ENCODE measurements at places on chromosomes 12 and 14.

DNA sequence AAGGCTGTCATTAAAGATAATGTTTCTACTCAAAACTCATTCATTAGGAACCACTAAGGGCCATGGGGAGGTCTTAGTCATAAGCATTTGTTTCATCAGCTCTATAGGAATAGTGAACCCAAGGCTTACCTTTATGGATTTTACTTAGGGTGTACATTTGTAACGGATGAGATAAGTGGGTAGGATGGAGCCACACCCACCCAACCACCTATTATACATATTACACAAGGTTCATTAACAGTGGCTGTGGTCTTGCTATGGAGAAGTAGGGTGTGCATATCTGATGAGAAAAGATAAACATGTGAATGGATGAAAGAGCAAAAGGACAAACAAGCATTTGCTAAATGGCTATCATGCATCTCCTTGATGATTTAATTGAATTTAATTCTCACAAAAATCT is 39.6 kb upstream of the ITPR2 start:
- DNase-seq, result no peak

DNA sequence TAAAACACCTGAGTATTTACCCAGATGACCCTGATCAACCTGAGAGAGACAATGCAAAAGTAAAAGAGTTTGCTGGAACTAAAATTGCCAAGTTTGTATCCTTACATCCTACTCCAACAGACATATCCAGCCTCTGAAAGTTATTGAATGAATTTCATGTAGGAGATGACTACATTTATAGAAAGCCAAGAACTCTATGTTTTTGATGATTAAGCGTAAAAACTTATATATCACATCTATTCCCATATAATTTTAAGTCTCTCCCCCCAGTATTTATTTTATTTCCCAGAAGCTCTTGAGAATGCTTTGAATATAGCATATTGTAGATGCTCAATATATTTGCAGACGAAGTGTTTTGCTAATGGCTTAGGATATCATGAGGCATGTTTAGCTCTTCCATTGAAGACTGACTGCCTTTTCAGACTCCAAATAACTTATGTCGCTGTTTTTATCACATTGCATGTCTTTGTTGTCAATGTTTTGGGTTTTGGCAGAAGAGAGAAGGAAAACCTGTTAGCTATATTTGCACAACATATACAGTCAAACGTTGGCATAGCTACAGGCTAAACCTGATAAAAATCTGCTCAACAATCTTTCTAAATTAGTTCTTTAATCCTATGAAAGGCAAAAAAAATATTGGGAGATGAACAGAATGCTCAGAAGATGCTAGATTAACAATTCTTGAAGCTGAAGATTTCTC is 213.6 kb downstream of the DIO2 start:
- no peak for DNase-seq

- no peak for DNase-seq
Observed at GRCh38 chr14:24744641-24745040, 110.7 kb upstream of the GZMB start.

DNA sequence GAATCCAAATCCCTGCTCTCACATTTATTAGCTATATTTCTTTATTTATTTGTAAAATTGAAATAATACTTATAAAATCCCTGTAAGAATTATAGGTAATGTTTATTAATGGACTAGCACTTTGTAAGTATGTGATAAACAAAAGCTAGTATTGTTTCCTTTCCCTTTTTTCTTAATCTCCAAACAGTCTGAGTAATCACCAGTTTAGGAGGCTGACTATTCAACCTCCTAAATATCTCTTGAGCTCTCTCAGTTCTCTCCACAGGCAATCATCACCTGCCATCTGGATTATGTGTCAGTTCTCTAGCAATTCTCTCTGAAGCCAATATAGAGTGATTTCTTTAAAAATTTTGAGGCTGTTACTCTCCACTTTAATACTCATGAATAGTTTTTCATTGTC is 9.2 kb upstream of the LYZ start:
- no peak for DNase-seq

DNA sequence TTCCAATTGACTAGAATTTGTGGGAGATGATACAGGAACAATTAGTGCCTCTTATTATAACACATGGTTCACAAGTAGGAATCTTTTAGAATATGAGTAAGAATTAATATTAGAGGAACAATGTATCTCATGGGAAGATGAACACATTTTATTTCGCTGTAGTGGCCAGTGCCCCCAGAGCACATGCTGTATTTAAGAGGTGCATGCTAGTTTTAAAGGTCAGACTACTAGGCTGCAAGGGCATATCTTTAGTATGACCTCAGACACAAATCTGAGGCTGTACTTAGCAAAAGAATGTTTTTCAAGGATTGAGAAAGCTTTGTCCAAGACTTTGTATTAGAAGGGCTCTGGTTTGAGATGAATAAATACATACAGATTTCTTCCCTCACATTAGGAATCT is 586.9 kb downstream of the CCER1 start:
- DNase-seq, result no peak

DNA sequence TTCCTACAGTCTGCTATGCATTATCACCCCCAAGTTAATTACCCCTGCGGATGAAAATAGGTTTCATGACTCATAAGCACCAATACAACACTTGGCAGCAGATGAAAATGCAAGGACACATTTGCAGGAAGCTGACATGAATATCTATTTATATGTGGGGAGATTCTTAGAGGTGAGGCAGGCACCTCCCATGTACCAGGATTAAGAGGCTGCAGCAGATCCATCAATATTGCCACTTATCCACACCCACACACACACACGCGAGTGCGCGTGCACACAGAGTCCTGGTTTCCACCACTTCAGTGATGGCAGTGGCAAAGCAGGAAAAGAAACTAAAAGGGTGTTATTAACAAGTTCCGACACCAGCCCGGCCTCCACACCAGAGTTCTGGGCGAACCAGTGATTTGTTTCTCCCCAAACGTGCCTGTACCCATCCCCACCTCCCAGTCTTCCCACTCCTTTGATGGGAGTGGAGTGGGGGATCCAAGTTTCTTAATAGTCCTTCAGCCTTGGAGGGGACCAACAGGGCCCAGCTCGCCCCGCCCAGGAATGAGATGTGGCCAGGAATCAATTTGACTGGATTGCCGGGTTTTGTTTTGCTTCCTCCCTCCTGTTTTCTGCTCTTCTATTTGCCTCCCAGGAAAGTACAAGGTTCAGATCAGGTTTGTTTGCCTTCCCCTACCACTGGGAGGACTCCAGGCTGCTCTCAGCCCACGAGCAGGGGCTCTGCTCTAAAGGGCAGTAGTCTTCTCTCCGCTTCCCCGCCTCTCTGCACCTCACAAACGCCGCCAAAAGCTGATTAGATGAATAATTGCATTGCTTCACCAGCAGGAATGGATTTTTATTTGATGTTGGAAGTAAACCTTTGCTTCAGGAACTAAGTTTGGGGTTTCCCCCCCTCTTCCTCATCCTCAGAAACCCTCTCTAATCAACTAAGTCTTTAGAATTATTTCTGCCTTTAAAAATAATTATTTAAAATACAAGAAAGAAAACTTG is 5.2 kb downstream of the IRF2BPL start:
- DNase-seq, result peak; percentile 57

DNA sequence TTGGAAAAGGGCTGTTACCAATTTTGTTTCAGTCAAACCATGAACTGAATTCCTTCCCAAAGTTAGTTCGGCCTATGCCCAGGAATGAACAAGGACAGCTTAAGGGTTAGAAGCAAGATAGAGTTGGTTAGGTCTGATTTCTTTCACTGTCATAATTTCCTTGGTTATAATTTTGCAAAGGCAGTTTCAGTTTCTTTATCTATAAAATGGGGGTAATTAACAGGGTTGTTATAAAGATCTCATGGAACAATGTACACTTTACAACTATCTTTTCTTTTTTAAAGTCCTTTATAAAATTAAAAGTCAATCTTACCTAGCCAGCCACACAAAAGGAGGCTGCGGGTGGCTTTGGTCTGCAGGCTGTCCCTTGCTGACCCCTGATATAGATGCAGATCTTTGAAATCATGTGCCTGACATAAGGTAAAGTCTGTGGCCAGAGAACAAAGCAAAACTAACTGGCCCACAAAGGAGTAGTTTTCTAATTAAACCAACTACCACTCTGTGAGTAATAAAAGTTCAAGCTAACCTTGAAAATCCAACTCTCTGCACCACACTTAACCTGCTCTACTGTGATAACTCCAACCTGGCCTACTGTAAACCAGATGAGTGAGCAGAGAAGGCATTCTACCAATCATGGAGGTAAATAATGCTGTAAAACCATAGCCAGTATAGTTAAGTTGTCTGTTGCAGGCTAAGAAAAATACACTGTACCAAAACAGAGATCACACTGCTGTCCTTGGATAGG is 49.5 kb downstream of the SLC38A1 start:
- no peak for DNase-seq

GRCh38 chr12:32811686-32812392 is 56.1 kb upstream of the YARS2 start:
- no peak for DNase-seq

DNA sequence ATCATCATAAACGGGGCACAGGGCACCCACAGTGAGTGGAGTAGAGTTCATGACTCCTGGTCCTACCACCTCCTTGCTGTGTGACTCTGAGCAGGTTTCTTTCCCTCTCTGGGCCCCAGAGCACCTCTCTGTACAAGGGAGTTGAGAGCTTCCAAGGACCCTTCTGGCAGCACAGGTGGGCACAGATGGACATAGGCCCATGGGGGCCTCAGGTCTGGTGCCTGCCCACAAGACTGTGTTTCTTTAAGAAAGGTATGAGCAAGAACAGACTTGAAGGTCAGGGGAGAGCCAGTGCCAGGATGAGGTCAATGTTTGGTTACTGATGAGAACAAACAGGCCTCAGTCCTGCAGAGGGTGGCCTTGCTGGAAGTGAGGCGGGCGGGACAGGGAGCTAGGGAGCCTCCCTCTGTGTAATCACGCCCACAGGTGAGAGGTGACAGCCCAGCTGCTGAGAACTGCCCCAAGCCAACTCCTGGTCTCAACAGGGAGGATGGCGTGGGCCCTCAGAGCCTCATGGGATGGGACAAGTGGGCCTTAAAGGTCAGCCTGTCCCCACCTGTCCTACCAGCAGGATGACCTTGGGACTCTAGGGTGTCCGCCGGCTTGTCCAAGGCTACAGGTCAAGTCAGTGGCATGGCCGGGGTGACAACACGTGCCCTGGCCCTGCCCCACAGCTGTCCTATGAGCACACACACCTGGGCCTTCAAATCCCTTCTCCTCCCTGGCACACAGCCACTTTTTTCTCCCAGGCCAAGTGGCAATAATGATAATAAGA is 49.1 kb downstream of the CCDC85C start:
- no peak for DNase-seq

- DNase-seq, result no peak
Observed at GRCh38 chr12:92111256-92111655, 34.4 kb downstream of the BTG1 start.

DNA sequence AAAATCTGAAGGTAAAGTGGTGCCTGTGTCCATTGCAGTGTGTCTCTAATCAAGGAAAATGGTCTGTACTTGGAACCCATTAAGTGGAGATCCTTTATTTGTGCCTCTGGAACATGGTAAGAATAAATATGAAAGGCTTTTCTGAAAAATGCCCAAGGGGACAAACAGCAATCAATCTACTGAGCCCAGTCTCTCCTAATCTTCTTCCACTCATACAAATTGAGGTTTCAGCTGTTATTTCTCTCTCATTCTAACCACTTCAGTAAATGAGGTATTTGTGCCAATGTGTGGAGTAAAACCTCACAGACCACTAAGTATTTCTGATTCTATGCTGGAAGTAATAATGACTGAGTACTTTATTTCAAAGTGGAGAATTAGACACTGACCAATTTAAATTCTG is 82.3 kb upstream of the ST8SIA1 start:
- no peak for DNase-seq

DNA sequence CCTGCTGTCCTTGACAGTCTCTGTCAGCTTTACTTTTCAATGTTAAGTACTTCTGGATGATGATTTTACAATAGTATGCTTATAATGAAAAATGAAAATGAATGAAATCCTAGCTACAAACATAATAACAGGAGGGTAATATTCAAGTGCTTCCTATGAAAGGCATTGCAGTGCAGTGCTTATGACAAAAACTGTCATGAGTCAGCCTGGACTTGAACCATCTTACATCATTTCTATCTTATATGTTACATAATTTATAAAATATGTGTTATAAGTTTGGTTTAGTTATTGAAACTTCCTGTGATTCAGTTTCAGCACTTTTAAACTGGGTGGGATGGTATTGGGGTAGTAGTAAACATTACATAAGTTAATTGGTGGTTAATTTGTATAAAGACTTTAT is 451.7 kb downstream of the TMEM117 start:
- no peak for DNase-seq

DNA sequence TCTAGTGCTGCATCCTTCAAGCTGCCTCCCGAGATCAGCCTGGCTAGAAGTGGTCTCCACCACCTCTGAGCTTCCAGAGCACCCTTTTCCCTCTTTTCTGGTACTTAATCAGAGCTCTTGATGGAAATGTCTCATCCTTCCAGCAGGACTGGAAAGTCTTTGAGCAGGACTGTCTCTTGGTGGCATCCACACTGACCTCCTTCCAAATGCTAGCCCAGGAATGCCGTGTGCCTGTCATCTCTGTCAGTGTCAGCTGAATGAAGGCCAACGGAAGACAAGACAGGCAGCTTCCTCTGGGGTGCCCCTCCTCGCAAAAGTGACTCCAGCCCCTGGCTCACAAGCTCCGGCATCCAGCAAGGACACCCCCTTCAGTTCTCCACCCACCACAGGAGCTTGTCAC is 171.3 kb upstream of the FKBP4 start:
- no peak for DNase-seq

GRCh38 chr14:57987051-57987450 is 121.2 kb upstream of the SLC35F4 start:
- no peak for DNase-seq

DNA sequence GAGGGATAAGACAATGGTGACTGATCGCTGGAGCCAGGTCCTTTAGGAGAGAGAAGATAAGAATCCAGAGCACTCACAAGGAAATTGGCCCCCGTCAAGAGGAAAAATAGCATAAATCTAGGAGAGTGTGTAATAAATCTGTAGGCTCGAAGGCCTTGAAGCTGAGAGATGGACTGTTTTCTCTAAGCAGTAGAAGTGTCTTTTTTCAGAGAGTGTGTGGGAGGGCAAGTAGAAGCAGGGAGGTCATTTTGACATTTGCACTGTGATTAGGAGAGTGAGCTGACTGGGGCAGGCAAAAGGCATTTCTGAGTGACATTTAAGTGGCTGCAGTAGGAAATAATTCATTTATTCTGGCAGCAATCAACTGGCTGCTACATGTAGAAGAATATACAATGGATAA is 78.0 kb upstream of the DDHD1 start:
- DNase-seq, result no peak

DNA sequence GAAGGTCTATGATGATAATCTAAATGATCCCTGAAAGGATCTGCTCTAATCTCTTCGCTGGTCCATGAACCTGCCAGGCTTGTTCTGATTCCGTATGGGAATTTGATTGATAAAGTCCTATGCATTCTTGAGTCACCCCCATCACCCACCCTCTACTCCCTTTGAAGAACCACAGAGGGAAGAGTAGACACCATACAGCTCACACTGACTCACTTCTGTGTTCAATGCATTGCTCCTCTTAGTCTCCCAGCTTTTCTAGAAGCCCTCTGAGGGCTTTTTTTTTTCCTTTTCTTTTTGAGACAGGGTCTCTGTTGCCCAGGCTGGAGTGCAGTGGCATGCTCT is 18.5 kb upstream of the GPRC5A start:
- DNase-seq, result no peak
